ENCODE measurements at places on chromosomes 4 and X. TPM values are rescaled to one million over a fixed set of nuclear protein-coding genes. Genes with fewer than 3 reads are reported as not detected.
A peak's percentile ranks its signal among the peaks of the same experiment; 100 is the strongest.

The MAGEA9B gene
- total RNA-seq = not detected

DNA sequence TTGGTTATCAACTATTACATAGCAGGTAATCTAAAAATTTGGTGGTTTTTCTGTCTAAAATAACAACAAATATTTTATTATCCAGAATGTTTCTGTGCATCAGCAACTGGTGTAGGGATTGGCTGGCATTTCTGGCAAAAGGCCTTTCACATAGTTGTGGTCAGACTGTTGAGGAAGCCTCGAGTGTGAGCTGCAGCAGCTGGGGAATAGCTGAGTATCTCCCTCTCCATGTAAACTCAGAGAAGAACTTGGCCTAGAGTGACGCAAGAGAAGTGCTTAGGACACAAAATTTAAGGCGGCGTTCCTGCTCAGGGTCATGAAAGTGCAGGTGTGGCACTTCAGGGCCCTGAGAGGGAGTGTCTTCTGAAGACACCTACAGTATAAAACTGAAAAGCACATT, 558.9 kb downstream of the SPOCK3 start:
- DNase-seq = peak; percentile 67

DNA sequence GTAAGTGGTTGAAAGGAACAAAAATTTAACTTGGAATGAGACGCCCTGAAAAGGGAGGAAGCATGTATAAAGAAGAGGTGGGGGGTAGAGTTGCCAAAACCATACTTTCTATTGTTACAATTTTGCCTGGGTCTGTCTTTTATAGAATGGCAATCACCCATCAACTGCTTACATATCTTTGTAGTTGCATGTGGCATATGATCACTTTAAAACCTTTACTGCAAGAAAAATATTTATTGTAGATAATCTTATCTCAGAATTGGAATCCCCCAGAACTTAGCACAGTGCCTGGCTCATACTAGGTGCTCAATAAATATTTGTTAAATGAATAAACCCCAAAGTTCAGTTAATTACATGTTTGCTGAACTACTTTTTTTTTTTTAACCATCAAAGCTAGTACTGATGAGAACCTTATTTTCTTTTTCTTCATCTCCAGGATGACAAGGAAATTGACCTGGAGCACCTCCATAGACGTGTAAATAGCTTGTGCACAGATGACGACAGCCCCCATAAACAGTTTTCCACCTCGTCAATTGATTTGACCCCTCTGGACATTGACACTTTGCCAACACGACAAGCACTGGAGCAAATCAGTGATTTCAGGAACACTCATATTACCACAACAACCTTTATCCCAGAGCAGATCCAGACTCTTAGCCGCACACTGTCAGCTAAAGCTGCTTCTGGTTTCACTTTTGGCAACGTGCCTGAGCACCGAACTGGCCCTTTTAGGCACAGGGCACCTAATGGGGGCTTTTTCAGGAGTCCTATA, 56.7 kb upstream of the ATOH1 start:
- no peak for DNase-seq

- DNase-seq = no peak
These were observed 121.0 kb upstream of the RASGEF1B start for GRCh38 chr4:81592701-81593100.

DNA sequence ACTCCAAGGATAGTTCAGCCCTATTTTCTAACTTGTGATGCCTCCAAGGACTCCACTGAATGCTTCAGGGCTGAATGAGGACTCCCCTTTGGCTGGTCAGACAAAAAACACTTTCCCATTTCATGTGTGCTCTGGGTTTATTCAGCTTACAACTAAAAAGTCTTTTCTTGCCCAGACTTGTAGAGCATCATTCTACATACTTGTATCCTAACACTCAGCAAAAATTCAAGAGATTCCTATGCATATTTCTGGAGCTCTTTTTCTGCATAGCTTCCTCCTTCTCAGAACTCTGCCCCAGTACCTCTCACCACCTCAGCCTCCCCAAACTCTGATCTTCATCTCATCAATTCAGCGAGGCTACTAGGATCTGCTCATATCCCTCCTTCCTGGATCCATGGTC, 22.2 kb upstream of the KLF3 start:
- DNase-seq = no peak

Measured in cardiac muscle cell (in vitro differentiated cells and primary cell).